Central memory CD4-positive, alpha-beta T cell (primary cell): ENCODE measurements at places on chromosomes 2 and 18.

GRCh38 chr2:204931562-204931961 lies 386.3 kb downstream of the PARD3B start:
- DNase-seq = no peak

- DNase-seq = no peak
Observed at GRCh38 chr18:30469091-30469490, 573.5 kb downstream of the DSC3 start.

GRCh38 chr18:46269275-46269674 lies 165.1 kb downstream of the HAUS1 start:
- no peak for DNase-seq

DNA sequence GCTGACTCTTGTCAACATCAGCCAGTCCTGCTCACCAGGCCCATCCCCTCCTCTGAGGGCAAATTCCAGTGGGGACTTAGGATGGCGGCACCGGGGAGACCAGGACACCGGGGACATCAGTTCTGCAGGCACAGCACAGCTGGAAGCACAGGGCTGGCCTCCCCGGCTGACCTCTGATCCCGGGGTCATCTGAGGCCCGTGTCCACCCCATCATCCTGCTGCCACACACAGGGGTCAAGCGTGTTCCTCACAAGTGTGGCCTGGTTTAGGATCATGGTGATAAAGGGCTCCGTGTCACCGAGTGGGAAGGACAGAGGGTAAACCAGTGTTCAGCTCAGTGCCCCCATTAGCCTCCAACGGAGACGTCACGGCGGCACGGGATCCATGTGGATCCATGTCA lies 58.1 kb upstream of the CTDP1 start:
- DNase-seq = no peak

DNA sequence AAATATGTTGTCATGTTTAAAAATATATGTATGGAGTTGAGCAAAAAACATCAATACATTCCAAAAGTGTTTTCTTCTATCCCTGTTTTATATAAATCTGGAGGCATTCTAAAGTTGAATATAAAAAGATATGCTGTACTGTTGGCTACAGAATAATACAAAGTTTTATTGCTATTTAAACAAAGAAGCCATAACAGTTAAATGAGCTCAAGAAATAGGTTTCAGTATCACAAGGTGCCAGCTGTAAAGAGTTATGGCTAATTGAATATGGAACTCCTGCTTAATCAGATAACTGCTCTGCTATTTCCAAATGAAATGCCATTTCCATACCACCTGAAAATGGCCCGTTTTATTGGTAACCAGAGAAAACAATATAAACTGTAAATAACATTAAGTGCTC lies 55.0 kb downstream of the LNPK start:
- DNase-seq = no peak

DNA sequence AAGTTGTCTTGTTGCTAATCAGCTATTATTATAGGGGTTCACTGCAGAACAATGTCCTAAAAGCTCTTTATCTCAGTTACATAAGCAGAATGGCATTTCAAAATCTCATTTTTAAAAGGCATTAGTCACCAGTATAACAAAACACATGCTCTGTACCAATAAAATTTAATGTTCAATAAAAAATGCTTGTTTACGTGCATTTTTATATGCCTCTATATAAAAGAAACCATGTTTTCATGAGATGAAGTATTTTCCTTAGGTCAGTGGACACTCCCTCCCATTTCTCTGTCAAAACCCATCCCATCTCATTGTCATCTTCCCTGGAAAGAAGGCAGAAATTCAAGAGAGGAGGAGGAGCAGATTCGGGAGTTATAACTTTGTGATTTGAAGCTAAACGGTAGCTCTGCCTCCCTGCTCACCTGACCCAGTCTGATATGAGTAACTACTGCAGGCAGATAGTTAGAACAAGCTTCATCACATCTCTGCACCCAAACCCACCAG lies 231.9 kb upstream of the SIX2 start:
- no peak for DNase-seq

- no peak for DNase-seq
Observed at GRCh38 chr18:7601246-7601615, 34.1 kb downstream of the PTPRM start.

GRCh38 chr2:149767516-149767974 lies 180.0 kb upstream of the MMADHC start:
- no peak for DNase-seq

- DNase-seq = no peak
Observed at GRCh38 chr2:47072018-47072691, 83.0 kb downstream of the STPG4 start.

GRCh38 chr2:51528156-51528555 lies 496.2 kb upstream of the NRXN1 start:
- DNase-seq = no peak

GRCh38 chr2:193776988-193777387 lies 1582.3 kb upstream of the TMEFF2 start:
- no peak for DNase-seq

DNA sequence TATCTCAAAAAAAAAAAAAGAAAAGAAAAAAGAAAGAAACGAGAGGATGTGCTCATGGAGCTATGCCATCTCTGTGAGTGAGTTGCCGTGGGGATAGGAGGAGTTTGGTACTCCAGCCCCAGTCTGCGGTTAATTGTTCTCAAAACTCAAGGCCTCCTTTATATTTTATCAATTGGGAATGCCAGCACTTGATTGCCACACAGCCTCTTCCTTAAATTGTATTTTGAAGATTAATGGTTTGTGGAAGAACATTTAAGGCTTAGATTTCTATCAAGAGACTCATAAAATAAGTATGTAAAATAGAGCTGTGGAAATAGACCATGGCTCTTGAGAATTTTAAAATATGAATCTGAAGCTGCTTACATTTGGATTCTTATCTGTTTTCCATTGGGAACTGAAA lies 29.8 kb downstream of the KCNE4 start:
- no peak for DNase-seq

DNA sequence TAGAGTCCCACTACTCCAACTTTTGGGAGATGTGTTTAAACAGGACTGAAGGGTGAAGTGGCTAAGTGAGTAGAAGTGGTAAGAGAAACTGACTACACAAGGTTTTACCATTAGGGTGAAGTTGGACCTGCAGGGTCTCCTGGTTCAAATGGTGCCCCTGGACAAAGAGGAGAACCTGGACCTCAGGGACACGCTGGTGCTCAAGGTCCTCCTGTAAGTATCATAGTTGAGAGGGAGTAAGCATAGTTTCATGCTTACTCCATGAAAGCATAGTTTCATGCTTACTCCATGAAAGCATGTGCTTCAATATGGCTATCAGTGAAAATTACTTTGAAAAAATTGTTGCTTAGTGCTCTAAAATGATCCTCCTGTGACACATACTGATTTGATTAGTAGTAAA lies 19.1 kb downstream of the COL3A1 start:
- DNase-seq = no peak

DNA sequence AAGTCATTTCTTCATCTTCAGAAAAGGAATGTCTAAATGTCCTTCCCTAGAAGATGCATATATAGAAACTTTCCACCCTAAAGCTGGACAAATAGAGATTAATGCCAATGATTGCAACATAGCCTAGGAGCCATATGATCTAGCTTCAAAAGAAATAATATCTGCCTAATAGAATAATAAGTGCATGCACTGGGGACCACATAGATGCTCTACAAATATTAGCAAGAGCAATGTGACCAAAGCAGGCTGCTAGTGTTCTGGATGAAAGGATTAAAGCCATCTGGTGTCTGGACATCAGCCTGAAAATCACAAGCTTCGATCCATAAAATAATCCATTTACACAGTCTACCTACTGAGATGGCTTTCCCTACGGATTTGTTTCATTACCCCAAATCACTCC lies 280.1 kb upstream of the KLHL14 start:
- no peak for DNase-seq

GRCh38 chr2:203562268-203562667 lies 27.2 kb upstream of the RAPH1 start:
- no peak for DNase-seq

DNA sequence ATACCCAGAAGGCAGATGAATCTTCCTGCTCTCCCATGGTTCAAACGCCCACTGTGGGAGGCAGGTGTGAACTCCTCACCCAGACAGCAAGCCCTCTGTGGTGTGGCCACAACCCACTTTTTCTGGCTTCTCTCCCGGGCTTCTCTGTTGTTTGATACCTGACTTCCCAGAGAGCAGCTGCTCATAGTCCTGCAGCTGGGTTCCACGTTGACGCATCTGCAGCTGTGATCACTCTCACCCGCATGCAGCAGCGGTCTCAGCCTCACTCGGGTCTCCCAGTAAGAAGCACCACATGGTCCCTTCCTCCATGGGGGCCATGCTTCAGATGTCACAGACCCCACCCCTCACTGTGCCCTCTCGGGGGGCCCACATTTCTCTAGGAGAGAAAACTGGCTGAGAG lies 3.5 kb downstream of the ASPRV1 start:
- DNase-seq = no peak

DNA sequence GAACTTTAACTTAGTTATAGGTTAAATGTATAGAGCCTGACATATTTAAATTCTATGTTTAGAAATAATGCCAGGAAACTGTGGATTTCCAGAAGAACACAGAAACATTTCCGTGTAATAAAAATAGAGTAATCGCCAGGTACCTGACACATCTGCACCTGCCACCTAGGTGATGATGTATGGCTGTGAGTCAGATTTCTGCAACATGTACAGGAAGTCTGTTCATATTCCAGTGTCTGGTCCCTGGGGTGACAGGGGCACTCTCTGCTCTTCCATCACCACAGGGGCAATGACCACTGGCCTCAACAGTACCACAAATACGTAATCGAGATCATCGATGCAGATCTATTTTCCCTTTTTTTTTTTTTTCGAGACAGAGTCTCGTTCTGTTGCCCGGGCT lies 101.1 kb upstream of the LPIN2 start:
- no peak for DNase-seq

DNA sequence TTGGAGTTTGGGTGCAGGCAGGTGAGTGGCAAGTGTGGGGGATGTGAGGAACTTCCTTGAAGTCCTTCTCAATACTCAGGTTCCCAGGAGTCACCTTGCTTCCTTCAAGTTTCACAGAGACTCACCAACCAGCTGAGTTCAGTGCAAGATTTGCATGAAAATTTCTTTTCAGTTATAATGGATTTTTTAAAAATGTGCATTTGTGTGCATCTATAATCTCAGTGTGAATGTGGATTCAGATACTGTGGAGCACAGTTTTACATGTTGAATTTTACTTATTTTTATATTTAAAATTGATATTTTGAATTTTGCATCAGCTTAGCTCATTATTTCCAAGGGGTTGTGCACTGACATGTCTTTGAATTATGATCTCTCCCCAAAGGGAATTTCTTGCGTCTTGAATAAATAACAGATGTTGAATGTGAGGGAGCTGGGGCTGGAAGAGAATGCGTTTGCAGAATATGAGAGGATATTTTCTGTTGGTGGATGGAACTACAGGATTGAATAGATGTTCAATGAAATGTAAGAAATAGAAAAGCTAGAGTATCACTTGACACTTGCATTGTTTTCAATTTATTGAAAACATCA lies 184.3 kb downstream of the RPRM start:
- DNase-seq = no peak
